ENCODE measurements at places on chromosomes 5 and 9. TPM values are rescaled to one million over a fixed set of nuclear protein-coding genes. Genes with fewer than 3 reads are reported as not detected.

IFNB1 gene
- 7.8 TPM for total RNA-seq

BSPRY gene
- 0.42 TPM for total RNA-seq

RNF208 gene
- total RNA-seq: 0.31 TPM

SLC28A3 gene
- total RNA-seq: 0.10 TPM

NSA2 gene
- total RNA-seq: 147 TPM

IFNA13 gene
- total RNA-seq: not detected

PPP3R2 gene
- not detected for total RNA-seq

SLC6A18 gene
- not detected for total RNA-seq

LIFR gene
- total RNA-seq: 0.31 TPM

RNF183 gene
- not detected for total RNA-seq

AMBP gene
- total RNA-seq: not detected

HABP4 gene
- 12.4 TPM for total RNA-seq

SAXO1 gene
- total RNA-seq: 0.10 TPM

NRARP gene
- 1.8 TPM for total RNA-seq
